Aorta (tissue), 5 donors: ENCODE measurements at places on chromosomes 5 and 9. TPM values are rescaled to one million over a fixed set of nuclear protein-coding genes. Genes with fewer than 3 reads are reported as not detected.

Gene MZB1
- polyA plus RNA-seq, result 0.64 TPM

Gene SH2D3C
- polyA plus RNA-seq, result 0.13 TPM

Gene AQP7
- 1.4 TPM for polyA plus RNA-seq

Gene ANXA1
- polyA plus RNA-seq, result 788 TPM

DNA sequence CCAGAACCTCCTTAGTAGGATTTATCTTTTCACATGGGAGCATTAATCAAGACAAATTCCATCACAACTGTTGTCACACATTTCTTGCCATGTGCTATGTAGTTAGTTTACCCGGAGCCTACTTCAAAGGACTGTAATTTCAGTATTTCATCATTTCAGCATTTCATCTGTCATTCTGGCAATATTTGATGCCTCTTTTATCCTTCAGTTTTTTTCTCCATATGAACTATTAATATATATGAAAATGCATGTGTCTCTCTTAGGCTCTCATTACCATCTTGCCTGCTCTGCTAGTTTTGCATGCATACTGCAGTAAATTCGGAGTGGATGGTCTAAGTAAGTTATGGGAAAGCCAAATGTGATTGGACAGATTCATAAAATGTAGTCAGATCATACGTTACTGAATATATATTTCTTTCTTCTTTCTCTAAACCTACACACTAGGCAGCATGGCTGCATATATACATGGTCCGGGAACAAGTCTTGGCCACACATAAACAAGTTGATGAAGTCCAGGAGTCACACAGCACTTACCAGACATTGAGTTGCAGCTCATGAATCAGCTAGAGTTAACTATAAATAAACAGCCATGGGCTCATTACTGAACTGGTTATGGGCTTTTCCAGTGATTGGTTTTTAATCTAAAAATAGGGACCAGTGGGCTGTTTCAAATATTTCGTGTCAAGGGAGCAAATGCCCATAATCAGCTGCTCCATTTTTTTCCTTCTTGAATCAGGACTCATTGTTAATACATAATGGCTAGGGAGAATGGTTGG, 46.6 kb downstream of the SPATA31D1 start:
- DNase-seq, result no peak

DNA sequence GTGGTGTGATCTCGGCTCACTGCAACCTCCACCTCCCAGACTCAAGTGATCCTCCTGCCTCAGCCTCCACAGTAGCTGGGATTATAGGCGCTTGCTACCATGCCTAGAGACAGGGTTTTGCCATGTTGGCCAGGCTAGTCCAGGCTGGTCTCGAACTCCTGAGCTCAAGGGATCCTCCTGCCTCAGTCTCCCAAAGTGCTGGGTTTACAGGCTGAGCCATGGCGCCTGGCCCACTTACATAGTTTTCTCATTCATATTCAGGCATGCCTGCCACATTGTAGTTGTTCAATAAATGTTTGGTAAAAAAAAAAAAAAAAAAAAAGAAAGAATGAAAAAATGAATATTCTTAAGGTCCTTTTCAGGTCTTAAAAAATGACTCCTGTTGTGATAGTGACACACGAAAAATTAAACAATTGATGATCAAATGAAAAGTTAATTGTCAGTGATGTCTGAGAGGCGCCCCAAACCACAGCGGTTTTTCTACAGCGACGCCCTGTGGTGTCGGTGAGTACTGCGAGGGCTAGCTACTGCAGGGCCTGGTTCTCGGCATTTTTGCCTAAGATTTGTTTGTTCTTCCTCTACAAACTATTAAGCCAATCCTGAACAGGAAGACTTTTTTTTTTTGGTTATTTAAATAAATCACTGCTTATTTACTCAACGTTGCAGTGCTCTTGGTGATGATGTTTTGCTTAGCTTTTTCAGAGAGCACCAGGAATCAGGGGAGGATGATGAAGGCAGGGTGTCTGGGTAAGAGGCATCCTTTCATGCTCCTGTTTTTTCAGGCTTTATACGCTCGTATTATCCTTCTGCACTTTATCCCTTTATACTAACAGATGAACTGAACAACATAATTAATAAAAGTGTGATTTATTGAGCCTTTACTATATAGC, 67.0 kb upstream of the DPYSL3 start:
- peak; percentile 66 for DNase-seq

GRCh38 chr5:90843443-90843842, 284.8 kb downstream of the ADGRV1 start:
- DNase-seq, result no peak

GRCh38 chr9:19155106-19155935, 28.0 kb upstream of the PLIN2 start:
- no peak for DNase-seq

GRCh38 chr9:121861501-121862180, 210.2 kb downstream of the DAB2IP start:
- DNase-seq, result no peak

DNA sequence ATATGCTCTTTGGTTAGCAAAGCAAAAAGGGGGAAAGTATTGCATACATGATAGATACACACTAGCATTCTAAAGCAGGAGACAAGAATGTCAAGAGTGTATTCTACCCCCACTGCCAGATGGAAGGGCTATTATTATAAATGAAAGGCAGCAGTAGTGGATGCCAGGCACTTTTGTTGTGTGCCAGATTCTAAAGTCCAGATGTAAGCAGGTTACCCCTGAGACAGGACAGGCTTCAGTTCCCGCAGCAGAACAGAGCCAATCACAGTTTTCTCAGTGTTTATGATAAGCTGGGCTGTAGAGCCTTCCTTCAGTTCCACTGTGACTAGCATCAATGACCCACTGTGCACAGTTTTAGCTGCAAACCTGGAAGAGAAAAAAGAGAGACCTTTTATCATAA, 226.6 kb upstream of the TBCA start:
- no peak for DNase-seq

GRCh38 chr5:87302061-87302460, 34.4 kb downstream of the RASA1 start:
- no peak for DNase-seq

GRCh38 chr9:131590449-131590848, 45.1 kb downstream of the PRRT1B start:
- peak; percentile 67 for DNase-seq

DNA sequence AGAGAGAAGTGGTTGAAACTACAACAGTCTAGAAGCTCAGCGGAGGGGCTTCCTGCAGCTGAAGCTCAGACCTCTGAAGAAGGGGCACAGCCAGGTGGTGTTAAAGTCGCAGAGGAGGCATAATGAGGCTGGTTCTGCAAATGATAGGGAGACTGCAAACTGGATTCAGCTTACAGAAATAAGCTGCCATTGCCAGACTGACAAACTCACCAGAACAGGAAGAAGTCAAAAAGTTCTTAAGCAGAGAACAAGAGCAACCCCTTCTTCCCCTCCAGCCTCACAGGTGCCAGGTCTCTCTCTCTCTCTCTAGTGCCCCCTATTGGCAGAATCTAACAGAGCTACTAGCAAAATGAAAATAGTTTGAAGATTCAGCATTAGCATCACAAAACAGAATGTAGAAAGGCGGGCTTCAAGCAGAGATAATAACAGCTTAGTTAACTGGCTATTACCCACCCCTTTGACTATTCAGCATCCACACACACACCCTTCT, 76.7 kb downstream of the GRAMD2B start:
- no peak for DNase-seq

GRCh38 chr9:110832926-110833325, 164.3 kb downstream of the MUSK start:
- DNase-seq, result no peak

- DNase-seq, result no peak
Measured at GRCh38 chr9:94783928-94784327, 57.4 kb downstream of the AOPEP start.

- no peak for DNase-seq
Measured at GRCh38 chr9:18350995-18351595, 122.9 kb upstream of the ADAMTSL1 start.

- DNase-seq, result no peak
Measured at GRCh38 chr9:114694146-114694545, 12.2 kb upstream of the TEX48 start.

- no peak for DNase-seq
Measured at GRCh38 chr9:19510907-19511306, 102.1 kb downstream of the ACER2 start.

GRCh38 chr9:70260007-70260443, 1.2 kb downstream of the SMC5 start:
- DNase-seq, result no peak

DNA sequence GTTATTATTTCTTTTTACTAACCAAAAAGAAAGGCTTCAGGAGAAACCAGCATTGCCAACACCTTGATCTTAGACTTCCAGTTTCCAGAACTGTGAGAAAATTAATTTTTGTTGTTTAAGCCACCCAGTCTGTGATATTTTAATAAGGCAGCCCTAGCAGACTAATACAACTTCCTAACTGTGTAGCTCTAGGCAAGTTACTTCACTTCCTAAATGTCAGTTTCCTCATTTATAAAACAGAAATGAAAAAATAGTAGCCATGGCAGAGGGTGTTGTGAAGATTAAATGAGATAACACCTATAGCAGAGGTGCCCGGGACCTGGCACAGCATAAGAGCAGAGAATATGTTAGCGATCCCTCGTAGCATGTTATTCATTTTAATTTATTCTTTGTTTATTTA, 66.6 kb upstream of the HAND1 start:
- DNase-seq, result no peak

DNA sequence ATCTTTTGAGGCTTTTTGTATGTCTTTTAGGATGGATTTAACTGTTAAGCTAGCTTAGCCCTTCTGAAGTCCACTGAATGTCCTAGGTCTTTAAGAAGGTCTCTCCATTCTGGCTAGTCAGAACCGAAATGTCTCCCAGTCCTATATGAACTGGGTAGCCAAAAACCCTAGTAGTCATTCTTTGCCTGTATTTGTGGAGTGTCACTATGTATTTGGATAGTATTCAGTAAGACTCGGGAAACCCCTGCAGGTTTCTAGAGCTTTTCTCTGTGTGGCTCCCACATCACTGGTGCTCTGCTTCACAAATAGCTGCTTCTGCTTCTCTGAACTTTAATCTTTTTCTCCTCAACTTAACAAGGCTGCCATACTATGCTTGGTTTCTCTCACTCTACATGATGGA, 68.0 kb downstream of the RIC1 start:
- no peak for DNase-seq
